HAP-1 (cell line): ENCODE measurements at places on chromosomes 5 and 9.

DNA sequence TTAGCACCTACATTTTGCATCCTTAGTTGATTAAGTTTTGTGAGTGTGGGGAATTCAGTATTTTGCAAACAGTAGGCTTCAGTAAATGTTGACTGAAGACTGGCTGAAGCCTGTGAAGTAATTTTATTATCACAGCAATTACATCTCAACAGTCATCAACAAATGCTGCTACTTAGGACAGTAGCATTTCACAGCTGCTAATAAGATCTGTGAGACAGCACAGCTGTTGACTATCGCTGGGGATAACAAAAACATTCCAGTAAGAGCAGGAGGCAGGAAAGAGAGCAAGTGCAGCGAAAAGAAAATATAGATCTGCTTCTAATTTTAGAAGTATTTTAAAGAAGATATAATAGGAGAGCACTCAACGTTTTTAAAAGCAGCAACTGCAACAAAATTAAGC, 117.3 kb upstream of the FGF10 start:
- no peak for DNase-seq

- no peak for DNase-seq
These were observed 222.1 kb downstream of the CFAP90 start for GRCh38 chr5:7628820-7629219.

GRCh38 chr9:87894998-87895625, 12.4 kb downstream of the SPATA31E1 start:
- no peak for DNase-seq

DNA sequence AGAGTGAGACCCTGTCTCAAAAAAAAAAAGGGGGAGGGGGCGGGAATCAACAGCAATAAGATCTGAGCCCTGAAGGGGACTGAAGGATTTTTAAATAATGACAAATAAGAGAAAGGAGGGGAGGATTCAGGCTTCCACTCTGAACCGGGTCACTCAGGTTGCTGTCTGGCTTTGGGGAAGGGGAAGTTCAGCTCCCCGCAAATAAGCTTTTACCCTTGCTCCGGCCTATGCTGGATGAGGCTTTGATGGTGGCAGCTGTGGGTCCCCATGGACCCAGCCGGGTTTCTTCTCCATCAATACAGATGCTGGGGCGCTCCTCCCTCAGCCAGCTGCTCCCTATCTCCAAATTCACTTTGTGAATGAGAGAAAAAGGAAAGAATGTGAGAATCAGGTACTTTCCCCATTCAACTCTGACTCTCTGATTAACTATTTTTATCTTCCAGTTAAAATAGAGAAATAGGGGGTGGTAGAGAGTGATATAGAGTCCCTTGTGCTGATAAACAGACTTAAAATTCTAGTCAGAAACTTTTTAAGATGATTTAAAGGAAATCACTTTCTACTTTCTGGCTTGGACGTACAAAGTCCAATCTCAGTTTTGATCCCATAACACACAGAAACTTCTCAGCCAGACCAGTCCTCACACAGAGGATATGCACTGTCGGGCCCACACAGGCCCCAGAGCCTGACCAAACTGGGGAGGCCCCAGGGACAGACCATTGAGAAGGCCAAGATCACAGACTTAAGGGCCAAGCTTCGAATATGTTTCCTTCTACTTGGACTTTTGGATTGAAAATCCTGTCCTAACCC, 39.6 kb downstream of the C5orf15 start:
- no peak for DNase-seq

DNA sequence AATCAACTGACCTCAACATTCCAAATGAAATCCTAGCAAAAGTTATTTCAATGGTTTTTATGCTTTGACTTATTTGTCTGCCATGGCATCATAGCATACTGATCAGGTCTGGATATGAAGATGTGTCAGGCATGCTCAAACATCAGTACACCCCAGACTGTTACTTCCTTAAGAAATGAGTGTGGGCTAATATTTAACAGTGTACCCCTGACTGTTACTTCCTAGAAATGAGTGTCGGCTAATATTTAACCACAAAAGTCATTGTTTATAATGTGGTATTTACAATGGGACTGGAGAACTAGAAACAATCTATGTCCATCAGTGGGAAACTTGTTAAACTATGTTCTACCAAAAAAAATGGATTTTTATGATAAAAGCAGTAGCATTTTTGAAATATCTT, 38.1 kb upstream of the HNRNPA0 start:
- no peak for DNase-seq

DNA sequence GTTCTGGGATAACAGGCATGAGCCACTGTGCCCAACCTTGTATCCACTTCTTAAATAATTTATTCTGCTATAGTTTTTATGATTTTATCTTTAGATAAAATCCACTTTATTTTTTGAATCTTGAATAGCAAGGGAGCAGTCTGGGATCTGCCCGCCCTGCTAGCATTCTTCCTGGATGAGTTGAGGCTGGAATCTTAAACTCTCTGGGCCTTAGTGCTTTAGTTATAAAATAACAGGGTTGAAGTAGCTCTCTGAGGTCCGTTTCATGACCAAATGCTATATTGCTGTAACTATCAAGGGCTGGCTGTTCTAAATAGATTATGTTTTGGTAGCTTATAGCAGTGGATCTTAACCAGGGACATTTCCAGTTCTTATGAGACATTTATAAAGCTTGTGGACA, 20.8 kb downstream of the ACER2 start:
- DNase-seq = no peak

GRCh38 chr5:131754363-131754762, 42.5 kb downstream of the FNIP1 start:
- no peak for DNase-seq

DNA sequence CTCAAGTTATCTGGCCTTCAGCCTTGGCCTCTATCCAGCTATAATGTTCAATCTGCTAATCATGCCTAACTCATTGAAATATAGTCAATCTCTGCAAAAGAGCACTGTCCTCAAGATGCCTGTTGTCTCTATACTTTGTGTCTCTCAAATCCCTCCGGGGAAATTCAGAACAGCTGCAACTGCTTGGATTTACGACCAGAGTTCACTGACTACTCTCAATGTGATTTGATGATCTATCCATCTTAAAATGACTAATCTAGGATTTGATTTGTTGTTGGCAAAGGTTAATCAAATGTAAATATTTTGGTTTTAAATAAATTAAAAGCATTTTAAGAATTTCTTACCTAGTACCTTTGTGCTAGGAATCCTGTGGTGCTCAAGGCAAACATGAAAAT, 40.9 kb downstream of the SVEP1 start:
- no peak for DNase-seq

DNA sequence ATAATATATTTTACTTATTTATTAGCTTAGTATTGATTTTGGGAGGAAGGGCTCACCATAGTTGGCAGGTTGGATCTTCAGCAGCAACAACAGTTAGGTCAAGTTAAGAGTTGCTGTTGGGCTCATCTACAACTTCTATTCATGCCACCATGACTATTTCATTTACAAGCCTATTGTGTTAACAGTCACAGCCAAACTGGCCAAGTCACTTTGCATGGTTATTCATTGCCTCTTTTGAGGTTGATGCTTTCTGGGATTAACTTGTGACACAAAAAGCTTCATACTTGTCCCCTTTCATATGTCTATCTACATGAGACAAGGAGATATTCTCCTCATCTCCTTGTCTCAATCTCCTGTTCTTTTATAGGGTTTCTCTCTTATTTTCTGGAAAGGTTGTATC, 98.3 kb downstream of the WDR70 start:
- DNase-seq = peak; percentile 14
